ENCODE measurements at places on chromosomes 11 and 22.

- DNase-seq = no peak
These were observed 11.9 kb upstream of the MDK start for GRCh38 chr11:46369458-46370152.

DNA sequence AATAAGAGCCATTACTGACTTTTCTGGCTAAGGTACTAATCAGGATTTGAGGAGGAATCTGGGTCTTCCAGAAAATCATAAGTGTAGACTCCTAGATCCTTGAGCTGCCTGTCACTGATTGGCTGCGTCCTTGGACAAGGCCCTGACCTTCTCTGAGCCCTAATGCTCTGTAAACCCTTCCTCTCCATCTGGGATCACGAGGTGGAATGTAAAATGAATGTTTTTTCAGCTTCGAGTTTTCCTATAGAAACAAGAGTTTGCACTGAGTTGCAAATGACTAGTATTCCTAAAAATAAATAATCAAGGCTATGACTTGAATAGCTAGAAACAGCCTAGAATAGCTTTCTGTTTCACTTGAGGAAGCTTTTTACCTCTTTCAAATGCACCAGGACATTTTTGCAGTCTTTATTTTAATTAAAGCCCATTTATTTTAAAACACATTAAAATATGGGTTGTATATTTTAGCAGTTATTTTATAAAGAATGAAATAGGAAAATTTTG is 1.1 kb upstream of the DIXDC1 start:
- no peak for DNase-seq

- no peak for DNase-seq
These were observed 64.9 kb upstream of the CHRM4 start for GRCh38 chr11:46456269-46457001.

GRCh38 chr11:28627690-28628255 is 519.6 kb downstream of the METTL15 start:
- DNase-seq = no peak

DNA sequence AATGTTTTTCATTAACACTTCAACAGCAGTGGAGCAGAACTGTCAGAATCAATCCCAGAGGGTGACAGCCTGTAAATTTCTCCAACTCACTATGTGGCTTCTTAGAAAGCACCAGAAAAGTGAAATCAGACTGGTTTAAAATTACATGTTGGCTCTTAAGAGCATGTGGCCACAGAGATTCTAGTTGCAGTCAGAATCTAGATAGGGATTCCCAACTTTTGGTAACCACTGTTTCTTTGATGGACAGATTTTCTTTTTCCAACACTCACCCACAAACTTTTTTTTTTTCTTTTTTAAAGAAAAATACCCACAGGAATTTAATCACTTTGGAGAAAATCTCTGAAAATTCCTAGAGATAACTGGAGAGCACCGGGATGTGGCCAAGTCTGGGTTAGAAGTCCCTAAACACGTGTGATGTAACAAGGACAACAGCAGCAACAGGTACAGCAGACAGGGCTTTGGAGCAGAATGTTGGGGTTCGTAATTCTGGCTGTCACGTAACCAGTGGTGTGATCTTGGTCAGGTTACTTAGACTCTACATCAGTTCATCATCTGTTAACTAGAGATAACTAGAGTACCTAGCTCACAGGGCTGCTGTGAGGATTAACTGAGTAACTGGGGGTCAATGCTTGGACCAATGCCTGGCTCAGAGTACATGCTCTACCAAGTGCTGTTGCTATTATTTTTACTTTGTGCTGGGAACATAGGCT is 100.1 kb downstream of the NAT10 start:
- DNase-seq = no peak

GRCh38 chr11:104142698-104143097 is 21.2 kb downstream of the PDGFD start:
- DNase-seq = no peak

GRCh38 chr11:82194521-82194920 is 539.1 kb downstream of the FAM181B start:
- no peak for DNase-seq

- no peak for DNase-seq
These were observed 727.6 kb upstream of the LUZP2 start for GRCh38 chr11:23769214-23769613.

GRCh38 chr11:380491-380890 is 11.2 kb downstream of the B4GALNT4 start:
- no peak for DNase-seq

DNA sequence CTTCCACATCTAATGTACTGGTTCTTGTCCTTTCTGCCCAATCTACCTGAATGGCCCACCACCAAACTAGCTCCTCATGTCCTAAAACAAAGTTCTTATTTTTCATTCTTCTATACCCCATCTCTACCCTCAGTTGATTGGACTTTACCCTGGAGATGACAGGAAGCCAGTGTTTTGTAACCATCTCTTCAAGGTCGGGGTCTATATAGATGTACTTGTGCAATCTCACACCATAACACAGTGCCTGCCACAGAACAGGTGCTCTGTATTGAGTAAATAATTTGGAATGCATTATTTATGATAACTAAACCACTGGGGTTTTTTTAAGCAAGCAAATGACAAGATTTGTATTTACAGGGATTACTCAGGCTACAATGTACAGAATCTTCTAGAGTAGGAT is 76.7 kb upstream of the FAM181B start:
- no peak for DNase-seq

DNA sequence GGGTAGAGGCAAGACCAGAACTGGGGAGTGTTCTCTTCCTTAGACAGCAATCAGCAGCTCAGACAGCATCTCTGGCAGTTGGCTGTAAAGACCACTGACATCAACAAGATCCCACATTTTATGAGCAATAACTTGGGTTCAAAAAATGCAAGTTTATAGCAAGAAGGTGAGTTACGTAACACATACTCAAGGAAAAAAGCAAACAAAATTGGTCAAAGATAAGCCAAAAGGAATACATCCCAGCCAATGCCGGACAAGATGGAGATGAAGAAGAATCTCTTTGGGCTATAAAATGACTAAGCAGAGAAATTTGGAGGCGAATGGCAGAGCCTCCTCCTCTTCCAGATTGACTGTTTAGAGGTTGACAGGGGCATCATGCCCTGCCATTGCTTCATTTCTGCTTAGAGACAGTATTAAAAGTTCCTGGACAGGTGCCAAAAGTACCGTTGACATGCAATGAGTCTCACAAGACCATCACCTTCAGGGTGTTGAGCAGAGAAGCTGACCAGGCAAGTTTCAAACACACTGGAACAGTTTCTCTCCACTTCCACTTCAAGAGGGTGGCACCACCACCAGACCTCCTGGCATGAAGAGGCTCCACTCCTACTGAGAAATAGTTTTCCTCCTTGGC is 55.9 kb downstream of the ENDOD1 start:
- no peak for DNase-seq

- no peak for DNase-seq
These were observed 20.6 kb upstream of the PDE3B start for GRCh38 chr11:14623036-14623435.
